ENCODE measurements at places on chromosomes 12 and 14.

- no peak for DNase-seq
Observed at GRCh38 chr14:92696366-92696765, 52.1 kb downstream of the LGMN start.

GRCh38 chr12:75589801-75590200 is 78.4 kb upstream of the KRR1 start:
- DNase-seq = no peak

- no peak for DNase-seq
Observed at GRCh38 chr14:63562405-63562804, 19.2 kb upstream of the PPP2R5E start.

GRCh38 chr12:127126260-127126628 is 1140.7 kb upstream of the TMEM132C start:
- DNase-seq = no peak

- no peak for DNase-seq
Observed at GRCh38 chr12:69908203-69908602, 83.2 kb downstream of the MYRFL start.

DNA sequence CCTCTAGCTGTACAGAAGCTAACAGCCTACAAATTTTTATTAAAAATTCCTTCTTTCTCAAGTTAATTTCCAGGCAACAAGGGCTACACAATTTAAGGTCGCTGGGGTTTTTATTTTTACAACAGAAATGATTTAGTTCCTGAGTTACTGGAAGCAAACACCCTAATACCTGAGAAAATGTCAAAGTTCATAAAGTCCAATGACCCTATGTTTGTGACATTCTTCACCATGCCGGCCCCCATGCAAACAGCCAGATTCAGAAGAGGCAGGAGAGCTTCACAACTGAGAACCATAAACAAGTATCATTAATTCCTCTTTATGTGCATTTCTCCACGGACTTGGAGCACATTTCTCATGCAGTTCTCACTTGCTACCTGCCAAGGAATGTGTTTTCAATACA is 236.2 kb upstream of the EGLN3 start:
- DNase-seq = no peak

- no peak for DNase-seq
Observed at GRCh38 chr12:18926188-18926587, 188.3 kb downstream of the CAPZA3 start.

- no peak for DNase-seq
Observed at GRCh38 chr14:22850944-22851764, 14.8 kb downstream of the MMP14 start.

GRCh38 chr14:100788942-100789341 is 37.0 kb upstream of the MEG3 start:
- DNase-seq = no peak

GRCh38 chr14:93984987-93985410 is 8.6 kb upstream of the ASB2 start:
- DNase-seq = no peak

DNA sequence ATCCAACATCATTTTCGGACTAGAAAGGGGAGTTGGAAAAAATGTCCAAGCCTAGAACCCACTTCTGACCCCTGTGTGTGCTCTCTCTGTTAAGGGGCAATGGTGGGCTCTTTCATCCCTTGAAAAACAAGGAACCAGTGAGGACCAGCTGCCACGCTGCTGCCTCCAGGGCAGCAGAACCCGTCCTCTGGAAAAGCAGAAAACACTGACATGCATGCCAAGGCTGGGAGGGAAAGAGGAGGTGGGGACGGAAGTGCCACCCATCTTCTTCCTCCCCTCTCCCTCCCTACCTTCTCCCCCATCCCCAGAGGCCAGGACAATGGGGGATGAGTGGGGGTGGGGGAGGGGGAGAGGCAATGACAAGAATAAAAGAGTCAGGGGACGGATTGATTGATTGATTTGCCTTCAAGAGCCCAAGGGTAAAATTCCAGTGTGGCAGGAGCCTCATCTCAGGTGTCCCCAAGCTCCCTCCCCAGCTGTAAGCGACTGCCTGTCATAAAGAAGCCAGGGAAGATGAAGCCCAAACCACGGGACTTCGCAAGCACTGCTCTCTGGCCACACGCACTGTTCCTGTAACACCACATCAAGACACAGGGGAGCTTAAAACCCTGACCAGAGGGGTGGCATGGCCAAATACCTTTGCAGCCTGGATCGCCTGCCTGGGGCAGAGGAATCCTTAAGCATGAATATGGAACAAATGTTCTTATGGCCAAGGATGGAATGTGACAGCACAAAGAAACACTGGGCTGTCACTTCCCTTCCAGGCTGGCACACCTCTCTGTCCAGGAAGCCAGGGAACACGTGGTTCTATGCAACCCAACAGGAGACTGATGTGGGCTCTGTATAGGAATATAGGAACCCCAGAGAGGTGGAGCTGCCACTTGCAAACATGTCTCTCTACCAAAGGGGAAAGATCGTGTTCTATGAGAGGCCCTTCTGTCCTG is 38.9 kb upstream of the BDKRB2 start:
- DNase-seq = no peak

DNA sequence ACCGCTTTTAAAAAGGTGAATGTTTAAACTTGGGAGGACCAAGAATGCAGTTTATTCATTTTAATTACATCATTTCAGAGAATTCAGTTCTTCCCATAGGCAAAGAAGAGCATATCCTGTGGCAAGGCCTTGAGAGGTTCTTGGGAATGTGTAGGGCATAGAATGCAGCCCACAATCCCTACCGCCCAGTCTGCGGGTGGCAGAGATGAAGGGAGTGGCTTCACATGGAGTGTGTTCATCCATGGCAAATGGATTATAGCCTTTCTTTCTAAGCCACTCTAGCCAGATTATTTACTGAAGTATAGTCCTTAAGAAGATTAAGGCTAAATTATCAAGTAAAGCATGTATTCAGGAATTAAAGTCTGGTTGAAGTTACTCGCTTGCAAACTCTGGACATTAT is 97.4 kb downstream of the TSPAN8 start:
- no peak for DNase-seq

DNA sequence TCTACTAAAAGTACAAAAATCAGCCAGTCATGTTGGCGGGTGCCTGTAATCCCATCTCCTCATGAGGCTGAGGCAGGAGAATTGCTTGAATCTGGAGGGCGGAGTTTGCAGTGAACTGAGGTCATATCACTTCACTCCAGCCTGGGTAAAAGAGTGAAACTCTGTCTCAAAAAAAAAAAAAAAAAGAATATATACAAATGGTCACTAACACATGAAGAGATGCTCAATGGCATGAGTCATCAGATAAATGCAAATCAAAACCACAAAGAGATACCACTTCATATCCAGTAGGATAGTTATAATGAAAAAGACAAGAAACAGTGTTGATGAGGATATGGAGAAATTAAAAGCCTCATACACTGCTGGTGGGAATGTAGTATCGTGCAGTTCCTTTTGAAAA is 33.6 kb upstream of the METAP2 start:
- no peak for DNase-seq

- DNase-seq = no peak
Observed at GRCh38 chr12:124015494-124016461, 42.8 kb downstream of the ZNF664 start.

DNA sequence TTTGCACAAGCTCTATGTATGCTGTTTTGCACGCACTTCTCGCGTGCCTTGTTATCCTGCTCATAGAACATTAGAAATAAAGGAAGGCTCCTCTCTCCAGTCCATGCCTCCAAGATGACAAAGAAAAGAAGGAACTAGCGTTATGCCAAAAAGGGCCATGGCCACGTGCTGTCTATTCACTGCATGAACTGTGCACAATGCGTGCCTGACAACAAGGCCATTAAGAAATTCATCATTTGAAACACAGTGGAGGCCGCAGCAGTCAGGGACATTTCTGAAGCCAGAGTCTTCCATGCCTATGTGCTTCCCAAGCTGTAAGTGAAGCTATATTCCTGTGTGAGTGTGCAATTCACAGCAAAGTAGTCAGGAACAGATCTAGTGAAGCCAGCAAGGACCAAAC is 22.2 kb upstream of the PRMT8 start:
- no peak for DNase-seq

DNA sequence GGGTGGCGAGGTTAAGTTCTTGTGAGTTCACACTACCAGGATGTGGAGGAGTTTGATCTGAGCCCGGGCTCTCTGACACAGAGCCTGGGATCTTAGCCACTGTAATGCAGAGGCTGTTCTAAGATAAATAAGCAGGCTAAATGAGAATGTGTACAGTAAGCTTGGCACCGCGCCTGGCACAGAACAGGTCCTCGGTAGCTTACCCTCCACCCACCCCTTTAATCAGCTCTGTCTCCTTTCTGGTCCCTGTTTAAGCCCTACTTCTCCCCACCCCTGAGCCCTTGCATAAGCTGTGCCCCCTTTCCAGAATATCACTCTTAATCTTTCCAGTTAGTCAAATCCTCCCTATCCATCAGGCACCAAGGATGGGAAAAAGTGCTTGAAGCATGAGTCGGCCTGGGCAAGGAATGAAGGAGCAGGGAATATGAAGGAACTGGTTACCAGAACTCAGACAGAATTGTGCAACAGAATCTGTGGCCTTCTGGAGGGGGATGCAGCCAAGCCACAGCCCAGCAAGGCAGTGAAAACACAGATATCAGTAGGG is 32.8 kb upstream of the CMKLR1 start:
- DNase-seq = no peak

- DNase-seq = no peak
Observed at GRCh38 chr12:2552000-2552756, 242.6 kb upstream of the FKBP4 start.

GRCh38 chr12:47763481-47764346 is 5.0 kb upstream of the RAPGEF3 start:
- DNase-seq = no peak

DNA sequence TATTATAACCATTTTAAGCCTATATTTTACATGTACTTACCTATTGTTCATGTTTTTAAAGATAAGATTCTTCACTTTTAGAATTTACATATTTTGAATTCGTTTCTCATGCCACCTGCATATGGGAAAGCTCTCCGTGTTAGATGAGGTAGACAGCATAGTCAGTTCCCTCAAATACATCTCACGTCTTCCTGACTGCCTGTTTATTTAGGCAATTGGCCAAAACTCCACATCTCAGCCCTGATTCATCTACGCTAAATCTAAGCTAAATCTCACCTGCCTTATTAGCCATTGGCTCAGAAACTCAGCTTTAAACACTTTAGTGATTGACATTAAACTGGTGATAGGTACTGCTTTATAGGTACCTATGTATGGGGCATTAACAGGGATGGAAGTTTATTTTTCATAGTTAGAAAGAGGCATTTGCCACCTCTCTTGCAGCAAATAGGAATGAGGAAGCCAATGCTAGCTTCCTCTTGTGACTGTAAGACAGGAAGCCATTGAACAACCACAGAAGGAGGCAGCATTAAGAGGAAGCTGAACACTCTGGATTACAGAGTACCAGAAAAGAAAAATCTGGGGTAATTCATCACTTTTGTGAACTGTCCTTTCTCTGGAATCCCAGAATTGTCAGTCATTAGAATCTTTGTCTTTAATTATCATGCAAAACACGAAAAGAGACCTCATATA is 111.9 kb downstream of the LRFN5 start:
- no peak for DNase-seq

DNA sequence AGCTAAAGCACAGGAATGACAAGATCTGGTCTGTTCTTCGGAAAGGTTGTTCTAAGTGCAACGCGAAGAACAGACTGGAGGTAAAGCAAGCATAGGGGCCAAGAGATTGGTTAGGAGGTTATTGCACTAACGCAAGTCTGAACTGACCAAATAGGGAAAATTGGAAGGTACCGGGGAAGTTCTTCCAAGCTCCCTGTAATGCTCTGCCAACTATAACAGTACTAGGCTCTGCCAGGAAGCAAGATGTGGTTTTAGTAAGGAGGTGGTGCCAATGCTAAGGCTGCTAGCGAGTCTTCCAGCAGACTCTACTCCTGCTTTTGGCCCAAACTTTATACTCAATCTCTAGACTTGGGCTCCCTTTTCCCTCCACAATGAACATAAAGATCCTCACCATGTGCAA is 138.6 kb downstream of the PAWR start:
- no peak for DNase-seq

DNA sequence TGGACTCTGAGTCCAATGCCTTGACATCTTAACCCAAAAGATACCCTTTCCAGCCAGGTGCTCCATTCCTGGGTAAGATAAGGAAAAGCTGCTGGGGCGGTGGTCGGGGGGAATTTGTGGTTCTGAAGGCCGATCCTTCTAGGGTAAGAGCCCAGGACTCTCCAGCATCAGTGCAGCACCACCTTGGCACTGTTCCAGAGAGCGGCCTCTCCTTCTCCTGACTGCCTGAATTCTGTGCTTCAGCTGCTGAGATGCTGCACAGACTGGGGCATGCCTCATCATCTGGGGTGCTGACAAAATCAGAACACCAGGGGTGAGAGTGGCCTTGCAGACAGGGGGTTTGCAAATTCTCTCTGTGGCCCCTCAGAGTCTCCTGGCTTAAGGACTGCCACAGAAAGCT is 87.5 kb downstream of the SPTB start:
- DNase-seq = no peak

DNA sequence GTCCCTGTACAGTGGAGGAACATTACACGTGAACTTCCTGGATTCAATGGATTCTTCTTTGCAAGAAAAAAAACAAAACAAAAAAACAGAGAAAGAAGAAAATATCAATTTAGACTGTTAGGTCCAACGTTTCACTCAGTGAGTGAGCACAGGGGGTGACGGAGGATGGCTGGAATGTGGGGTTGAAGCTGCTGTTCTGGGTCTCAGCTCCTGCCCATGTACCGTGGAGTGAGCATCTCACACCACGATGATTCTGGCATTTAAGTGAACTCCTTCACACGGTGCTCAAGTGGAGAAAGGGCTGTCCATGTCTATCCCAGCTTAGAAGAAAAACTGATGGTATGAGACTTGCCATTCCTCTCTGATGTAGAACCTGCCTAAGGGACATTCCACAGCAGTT is 23.2 kb downstream of the CCND2 start:
- no peak for DNase-seq

- no peak for DNase-seq
Observed at GRCh38 chr14:68111097-68111852, 291.7 kb downstream of the RAD51B start.

GRCh38 chr14:61803755-61804154 is 41.5 kb downstream of the SNAPC1 start:
- DNase-seq = no peak

DNA sequence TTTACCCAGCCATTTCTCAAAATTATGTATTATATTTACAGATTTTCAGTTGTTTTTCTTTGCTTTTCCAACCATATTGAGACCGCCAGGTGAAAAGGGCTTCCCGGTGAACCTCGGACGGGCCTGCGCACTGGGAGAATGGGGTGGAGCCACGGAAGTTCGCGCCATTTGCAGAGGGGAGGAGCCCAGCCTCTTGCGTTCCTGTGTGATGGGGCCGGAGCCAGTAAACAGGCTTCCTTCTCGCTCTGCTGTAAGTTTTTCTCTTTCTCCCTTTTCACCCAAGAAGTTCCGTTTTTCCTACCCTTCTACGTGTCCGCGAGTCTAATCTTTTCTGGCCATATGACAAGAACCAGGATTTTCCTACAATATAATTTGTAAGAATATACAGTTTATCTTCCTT is 1108.8 kb upstream of the SEL1L start:
- DNase-seq = peak; percentile 2

- no peak for DNase-seq
Observed at GRCh38 chr14:70278281-70278680, 81.2 kb downstream of the COX16 start.

GRCh38 chr14:44388306-44388705 is 118.8 kb downstream of the FSCB start:
- DNase-seq = no peak
